Activated CD8-positive, alpha-beta T cell treated with anti-CD3 and anti-CD28 coated beads, Interleukin-2, amount 10 ng/mL, durations not matched to agents 7 days and 5 days (primary cell): ENCODE measurements at places on chromosomes 6 and 20. TPM values are rescaled to one million over a fixed set of nuclear protein-coding genes. Genes with fewer than 3 reads are reported as not detected.

The IL17F gene
- total RNA-seq: not detected

The TMEM217 gene
- total RNA-seq: 3.2 TPM

The TXLNB gene
- 0.65 TPM for total RNA-seq

The CNKSR3 gene
- total RNA-seq: not detected

The ZNF76 gene
- 39.4 TPM for total RNA-seq

The FRK gene
- total RNA-seq: 0.03 TPM

The C20orf144 gene
- total RNA-seq: 0.21 TPM

The VGLL2 gene
- total RNA-seq: not detected

The POU5F1 gene
- total RNA-seq: not detected

The OTOR gene
- not detected for total RNA-seq

The GHRH gene
- not detected for total RNA-seq

The EYA4 gene
- total RNA-seq: not detected

The TNNC2 gene
- not detected for total RNA-seq

The FNDC1 gene
- total RNA-seq: not detected

The PRDM13 gene
- not detected for total RNA-seq

The B3GALT4 gene
- 12.2 TPM for total RNA-seq

The LAMA2 gene
- 0.26 TPM for total RNA-seq

The PTCHD4 gene
- total RNA-seq: not detected

The TRIM26 gene
- total RNA-seq: 86.4 TPM

The BFSP1 gene
- total RNA-seq: 0.55 TPM

The PABPC1L gene
- total RNA-seq: 90.0 TPM

The HLA-DRA gene
- 30.9 TPM for total RNA-seq

The NHSL1 gene
- 0.34 TPM for total RNA-seq

The BPIFA1 gene
- total RNA-seq: not detected

The TPX2 gene
- 174 TPM for total RNA-seq

The PLA2G7 gene
- total RNA-seq: not detected

The MUC21 gene
- not detected for total RNA-seq

The SIRPB2 gene
- not detected for total RNA-seq

The KIF25 gene
- total RNA-seq: not detected

The SCGN gene
- total RNA-seq: not detected

The RIMS1 gene
- not detected for total RNA-seq

The NKAIN4 gene
- not detected for total RNA-seq
